ENCODE measurements at places on chromosomes 3 and 15.

DNA sequence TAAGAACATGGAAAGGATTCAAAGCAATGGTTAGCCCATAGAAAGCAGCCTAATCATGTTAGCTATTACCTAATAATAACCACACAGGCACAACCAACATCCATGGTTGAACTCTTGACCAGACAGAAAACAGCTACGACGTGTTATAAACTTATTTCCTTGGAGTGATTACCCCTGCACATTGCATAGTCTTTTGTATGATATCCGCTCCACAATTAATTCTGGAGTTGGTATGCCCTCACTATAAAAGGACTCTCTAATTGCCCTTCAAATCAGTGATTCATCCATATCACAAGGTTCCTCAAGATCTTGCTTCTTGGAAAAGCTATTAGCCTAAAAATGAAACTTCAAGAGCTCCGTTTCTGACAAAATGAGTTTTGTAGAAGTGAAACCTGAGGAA is 117.9 kb downstream of the SYNPR start:
- DNase-seq = no peak

DNA sequence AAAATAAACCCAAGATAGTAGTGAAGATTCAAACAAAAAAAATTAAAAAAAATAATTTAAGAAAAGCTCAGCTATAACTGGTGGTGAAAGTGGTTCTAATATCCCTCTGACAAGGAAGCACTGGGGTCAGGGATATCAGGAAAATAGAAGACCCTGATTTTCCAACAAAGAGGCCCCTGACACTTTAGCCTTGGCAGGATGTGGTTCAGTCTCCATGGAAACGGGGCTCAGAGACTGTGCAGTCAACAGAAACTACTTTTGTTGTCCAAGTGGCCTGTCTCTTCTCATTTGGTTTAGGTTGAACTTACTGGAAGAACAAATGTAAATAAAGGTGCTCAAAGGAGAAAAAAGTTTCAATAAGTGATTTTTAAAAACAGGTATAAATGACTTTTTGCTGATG is 27.2 kb downstream of the INTS14 start:
- peak; percentile 42 for DNase-seq

GRCh38 chr15:73927003-73927475 is 777 bp downstream of the LOXL1 start:
- peak; percentile 60 for DNase-seq

- no peak for DNase-seq
Measured at GRCh38 chr3:102195198-102195948, 239.4 kb upstream of the ZPLD1 start.

DNA sequence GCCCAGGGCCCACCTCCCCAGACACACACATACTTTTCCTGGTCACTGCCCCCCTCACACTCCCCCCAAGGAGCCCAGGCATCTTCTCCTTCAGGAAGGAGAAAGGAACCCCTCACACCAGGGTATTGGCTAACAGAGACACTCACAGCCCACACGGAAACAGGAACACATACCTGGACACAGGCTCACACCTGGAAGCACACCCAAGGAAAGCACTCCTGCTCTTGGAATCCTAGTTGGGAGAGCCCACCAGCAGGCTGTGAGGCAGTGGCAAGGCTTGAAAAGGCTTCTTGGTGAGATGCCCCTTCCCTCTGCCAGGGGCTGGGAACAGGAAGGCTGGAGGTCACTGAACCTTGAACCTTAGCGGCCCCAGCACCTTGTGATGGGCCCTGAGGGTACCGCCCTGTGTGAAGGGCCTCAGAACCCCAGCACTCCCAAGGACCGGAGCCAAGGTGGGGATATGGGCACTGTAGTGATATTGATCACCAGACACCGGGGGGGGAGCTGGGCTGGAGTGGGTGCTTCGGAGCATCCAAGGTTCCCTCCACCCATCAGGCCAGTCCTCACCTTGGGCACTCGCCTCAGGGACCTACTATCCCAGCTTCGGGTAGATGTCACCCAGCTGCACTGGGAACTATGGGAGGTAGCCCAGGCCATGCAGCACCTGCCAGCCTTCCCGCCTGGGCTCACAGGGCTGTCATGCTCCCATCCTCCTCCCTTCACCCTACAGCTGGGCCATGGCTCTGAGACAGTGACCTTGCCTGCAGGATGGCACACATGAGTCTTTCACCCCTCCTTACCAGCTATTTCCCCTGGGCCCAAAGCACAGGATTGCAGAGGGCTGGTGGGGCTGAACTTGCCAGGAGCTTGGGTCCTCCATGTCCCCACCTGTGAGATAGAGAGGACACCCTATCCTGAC is 16.4 kb downstream of the MYL3 start:
- peak; percentile 22 for DNase-seq

GRCh38 chr3:44926172-44926571 is 49.8 kb downstream of the ZDHHC3 start:
- no peak for DNase-seq

DNA sequence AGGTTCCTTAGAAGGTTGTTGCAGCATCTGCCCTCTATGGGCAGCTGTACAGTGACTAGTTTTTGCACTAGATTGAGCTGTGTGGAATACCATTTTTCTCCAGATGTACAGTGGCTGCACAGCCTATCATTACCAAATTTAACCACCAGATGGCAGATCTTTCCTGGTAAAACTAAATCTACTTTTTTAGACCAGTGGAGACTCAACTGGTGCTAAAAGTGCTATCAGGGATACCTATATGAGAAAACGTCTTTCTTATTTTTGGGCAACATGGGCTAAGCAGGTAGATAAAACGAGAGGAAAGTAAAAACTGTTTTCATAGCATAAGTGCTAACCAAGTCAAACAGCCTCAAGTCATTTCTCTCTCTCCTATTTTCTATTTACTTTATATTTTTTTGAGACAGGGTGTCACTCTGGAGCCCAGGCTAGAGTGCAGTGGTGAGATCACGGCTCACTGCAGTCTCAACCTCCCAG is 21.2 kb downstream of the IGSF10 start:
- no peak for DNase-seq

GRCh38 chr3:168622795-168623194 is 527.1 kb upstream of the GOLIM4 start:
- no peak for DNase-seq

- DNase-seq = peak; percentile 54
Measured at GRCh38 chr15:28094732-28095521, 4.2 kb downstream of the OCA2 start.

DNA sequence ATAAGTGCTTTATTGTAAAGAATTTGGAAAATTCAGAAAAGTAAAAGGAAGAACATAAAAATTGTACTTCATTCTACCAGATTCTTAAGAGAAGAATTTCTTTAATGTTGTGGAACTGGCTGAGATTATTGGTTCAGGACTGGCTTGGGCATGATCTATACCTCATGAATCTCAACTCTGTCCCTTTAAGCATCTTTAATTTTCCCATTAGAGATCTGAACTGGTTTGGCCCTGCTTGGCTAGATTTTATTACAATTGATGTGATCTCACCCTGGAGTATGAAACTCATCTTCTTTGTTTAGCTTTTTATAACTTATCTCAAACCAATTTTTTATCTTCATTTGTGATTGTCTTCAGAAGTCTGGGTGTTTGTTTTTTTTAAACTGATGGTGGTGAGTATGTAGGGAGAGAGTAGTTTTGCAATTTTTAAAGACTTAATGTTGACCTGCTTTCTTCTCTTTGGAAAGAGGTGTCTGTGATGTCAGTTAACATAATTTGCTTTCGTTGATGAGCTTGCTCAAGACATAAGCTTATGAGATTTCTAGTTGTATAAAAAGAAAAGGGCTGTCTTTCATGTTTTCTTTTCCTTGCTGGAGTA is 61.9 kb downstream of the ZNF609 start:
- no peak for DNase-seq

- no peak for DNase-seq
Measured at GRCh38 chr3:52217409-52217805, 8.0 kb downstream of the TLR9 start.

GRCh38 chr3:57756528-57757401 is 656 bp downstream of the SLMAP start:
- DNase-seq = peak; percentile 60

GRCh38 chr3:28844298-28845005 is 436.4 kb upstream of the RBMS3 start:
- DNase-seq = no peak

DNA sequence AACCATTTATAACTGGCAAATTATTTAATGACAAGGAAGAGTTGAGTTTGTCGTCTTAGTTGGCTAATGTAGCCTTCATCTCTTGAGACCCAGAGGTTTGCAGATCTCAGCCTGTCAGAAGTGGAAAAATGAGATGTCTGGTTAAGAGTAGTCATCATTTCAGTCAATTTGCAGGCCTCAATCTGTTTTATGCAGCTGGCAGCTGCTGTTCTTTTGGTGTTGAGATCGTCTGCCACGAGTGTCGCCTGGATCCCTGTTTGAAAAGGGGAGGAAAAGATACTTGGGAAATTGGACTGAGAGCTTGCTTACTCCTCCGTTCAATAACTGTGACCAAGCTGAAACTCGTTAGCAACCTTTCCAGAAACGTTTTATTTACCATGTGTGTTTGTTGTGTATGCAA is 2.3 kb downstream of the PHLDB2 start:
- no peak for DNase-seq

DNA sequence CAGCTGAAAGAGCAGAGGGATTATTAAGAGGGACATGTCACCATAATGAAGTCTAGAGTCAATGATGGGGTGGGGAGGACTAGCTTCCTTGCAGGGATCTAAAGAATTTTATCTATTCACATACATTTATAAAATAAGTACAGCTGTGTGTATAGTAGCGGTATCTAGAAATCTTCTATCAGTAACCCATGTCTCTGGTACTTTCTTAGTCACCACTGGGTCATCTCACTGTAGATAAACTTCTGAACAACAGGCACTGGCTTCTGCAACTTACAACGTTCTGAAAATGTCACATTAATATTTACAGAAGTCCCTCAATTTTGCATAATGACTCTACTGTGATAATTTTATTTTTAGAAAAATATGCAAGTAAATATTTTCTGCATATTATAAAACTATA is 401.7 kb downstream of the TBC1D5 start:
- no peak for DNase-seq

GRCh38 chr15:27831384-27832236 is 267.5 kb downstream of the OCA2 start:
- DNase-seq = no peak

GRCh38 chr3:98733812-98734281 is 29.3 kb upstream of the ST3GAL6 start:
- no peak for DNase-seq

DNA sequence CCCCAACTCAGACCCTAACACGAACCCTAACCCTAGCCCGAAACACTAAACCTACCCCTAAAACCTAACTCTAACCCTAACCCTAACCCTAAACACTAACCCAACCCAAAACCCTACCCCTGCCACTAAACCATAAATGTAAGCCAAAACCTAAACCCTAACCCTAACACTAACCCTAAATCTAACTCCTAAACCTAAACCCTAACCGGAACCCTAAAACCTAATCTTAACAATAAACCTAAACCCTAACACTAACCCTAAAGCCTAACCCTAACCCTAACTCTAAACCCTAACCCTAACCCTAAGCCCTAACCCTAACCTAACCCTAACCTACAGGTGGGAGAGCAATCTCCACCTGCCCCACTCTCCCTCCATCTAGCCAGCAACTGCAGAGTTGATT is 152.3 kb downstream of the OR4M2 start:
- DNase-seq = no peak

GRCh38 chr3:85259748-85260147 is 301.0 kb downstream of the CADM2 start:
- DNase-seq = no peak

GRCh38 chr3:99755831-99756230 is 61.8 kb upstream of the CMSS1 start:
- no peak for DNase-seq

DNA sequence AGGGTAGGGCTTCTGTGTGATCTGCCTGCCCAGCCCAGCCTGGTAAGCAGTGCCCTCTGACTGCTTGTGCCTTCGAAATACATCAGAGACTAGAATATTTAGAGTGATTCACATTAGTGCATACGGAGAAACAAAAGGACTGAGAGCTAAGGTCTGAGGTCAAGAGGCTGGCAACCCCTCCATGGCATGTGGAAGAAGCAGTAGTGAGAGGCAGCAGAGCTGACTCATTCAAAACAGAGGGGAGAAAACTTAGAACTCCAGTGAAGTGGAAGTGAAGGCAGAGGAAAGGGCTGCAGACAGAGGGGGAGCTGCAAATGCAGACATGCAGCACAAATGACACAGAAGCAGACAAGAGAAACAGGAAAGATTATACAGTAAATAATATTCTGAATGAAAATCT is 61.6 kb downstream of the ULK4 start:
- no peak for DNase-seq

- no peak for DNase-seq
Measured at GRCh38 chr3:193229851-193230420, 11.1 kb upstream of the PLAAT1 start.

DNA sequence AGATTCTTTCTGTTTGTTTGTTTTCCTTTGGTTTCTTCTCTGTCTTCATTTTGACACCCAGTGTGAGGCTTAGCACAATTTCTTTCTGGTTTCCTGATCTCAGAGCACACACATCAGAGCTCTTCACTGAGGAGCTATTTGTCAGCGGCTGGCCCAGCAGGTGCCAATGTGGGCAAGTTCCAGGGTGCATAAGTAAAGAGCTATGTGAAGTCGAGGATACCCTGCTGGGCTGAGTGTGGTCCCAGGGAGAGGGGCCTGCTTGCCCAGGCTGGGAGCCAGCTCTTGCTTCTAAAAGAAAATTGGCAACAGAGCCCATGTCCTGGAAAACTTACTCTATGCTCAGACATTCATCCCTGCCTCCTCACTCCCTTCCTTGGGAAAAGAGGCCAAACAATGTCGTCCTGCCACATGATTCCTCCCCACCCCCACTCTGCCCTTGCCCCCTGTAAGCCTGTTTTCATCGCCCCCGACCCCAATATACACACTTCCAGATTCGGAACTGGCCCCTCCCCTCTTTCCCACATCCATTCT is 101.2 kb downstream of the ST8SIA2 start:
- no peak for DNase-seq

DNA sequence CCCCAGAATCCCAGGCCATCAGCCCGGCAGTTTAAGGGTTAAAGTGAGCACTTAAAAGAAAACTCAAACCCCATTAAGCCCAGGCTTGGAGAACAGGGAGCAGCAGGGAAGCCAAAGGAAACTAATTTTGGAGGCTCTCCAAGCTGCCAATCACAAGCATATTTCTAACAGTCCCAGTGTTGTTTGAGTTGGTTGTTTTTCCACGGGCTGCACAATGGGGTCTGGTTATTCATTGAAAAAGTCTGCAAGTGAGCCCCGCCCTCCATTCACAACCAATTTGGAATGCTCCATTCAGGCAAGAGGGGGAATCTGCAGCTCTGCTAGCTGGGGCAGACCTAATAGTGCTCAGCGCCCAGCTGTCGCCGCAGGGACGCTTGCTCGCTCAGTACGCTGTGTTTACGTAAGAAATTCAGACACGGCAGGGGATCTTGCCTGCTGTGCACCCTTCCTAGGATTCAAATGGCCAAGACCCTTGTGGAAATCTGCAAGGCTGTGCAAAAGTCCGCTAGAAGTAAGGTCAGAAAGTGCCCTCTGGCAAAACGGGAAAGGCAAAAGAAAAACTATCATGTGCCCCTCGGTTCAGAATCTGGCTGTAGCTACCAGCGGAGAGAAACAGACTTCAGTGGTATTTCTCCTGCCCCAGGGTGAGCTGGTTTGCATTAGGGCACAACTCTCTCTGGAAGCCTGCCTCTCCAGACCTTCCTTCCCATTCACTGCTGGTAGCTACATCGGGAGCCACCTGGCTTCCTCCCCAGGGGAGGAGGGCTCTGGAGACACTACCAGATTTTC is 11.0 kb downstream of the ETV5 start:
- DNase-seq = no peak

GRCh38 chr3:126117786-126118185 is 33.9 kb upstream of the SLC41A3 start:
- peak; percentile 13 for DNase-seq
